ENCODE measurements at places on chromosomes 11 and 22. TPM values are rescaled to one million over a fixed set of nuclear protein-coding genes. Genes with fewer than 3 reads are reported as not detected.
A peak's percentile ranks its signal among the peaks of the same experiment; 100 is the strongest.

DNA sequence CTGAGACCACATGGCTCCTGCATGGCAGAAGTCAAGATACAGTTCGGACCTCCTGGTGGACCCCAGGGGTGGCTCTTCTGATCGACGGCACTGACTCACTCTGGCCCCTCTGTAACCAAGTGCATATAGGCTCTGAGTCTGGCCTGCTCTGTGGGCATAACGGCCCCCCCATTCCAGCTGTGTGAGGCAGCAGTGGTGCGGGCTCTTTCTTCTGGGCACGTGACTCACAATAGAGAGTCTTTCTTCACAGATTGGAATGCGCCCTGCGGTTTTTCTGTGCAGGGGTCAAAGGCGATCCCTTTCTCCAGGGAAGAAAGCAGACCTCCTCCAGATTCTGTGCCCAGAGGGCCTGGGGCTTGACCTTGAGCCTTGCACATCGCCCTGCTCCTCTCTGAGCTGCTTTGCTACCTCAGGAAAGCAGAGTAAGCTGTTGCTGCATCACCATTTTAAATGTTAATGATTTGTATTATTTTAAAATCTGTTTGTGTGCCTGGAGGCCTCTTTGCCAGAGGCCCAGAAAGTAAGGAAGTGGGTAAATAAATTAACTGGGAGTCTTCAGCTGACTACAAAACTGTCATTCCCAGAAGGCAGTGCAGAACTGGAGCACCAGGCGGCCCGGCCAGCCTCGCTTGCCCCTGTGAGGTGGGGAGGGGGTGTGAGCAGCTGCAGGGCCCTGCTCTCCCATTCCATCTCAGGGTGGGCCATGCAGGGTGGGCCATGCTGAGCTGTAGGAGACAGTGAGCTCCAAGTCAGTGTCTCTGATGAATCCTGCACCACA is 199.0 kb downstream of the GRIK4 start:
- peaks cover 12% of the 10 kb centered on the region for H3K4me1 ChIP-seq
- no peaks in the 10 kb centered on the region for H3K27me3 ChIP-seq
- no peak overlapping the region for H3K4me3 ChIP-seq
- peak; percentile 77 for DNase-seq

DNA sequence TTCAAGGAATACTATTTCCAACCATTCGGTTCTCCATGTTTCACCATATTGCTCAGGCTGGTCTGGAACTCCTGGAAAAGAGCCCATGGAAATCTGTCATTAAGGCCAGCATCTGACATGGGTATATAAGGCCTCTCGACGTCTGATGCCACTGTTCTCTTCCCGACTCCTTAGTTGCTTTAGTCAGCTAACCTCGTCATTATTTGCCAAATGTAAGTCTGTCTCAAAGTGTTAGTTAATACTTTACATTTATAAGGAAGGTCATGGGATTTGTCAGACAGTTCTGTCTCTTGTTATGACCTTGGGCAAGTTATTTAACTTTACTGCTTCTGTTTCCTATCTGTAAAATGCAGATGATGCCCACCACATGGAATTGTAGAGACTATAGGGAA is 1.6 kb downstream of the MRPL48 start:
- peak overlapping the region; percentile 67 for H3K27ac ChIP-seq
- DNase-seq = no peak
- H3K4me3 ChIP-seq = no peak overlapping the region

- no peaks in the 10 kb centered on the region for H3K36me3 ChIP-seq
- H3K4me3 ChIP-seq = no peak overlapping the region
- peaks cover 9% of the 10 kb centered on the region for H3K4me1 ChIP-seq
- H3K27me3 ChIP-seq = no peaks in the 10 kb centered on the region
Observed at GRCh38 chr11:128179512-128179911, 407.8 kb downstream of the ETS1 start.

DNA sequence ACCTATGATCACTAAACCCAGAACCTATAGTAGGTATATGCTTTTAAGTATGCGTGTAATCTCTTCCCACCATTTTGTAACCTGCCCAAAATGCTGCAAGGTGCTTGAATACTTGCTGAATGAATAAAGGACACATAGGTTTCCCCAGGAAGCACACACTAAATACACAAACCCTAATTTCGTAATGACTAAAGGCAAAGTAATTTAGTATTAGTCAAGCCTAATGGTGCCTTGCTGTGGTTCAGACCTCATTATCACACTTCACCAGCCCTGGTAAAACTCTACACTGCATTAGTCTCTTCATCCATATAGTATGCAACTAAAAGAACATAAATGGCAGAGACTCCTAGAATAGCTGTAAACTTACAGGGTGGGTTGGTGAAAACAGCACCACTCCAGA is 289.0 kb upstream of the PITPNB start:
- H3K4me3 ChIP-seq = no peak overlapping the region
- peaks cover 18% of the 10 kb centered on the region for H3K4me1 ChIP-seq
- H3K36me3 ChIP-seq = no peaks in the 10 kb centered on the region

GRCh38 chr11:72736452-72737069 is 15.6 kb downstream of the ARAP1 start:
- H3K36me3 ChIP-seq = no peaks in the 10 kb centered on the region
- no peak for DNase-seq

DNA sequence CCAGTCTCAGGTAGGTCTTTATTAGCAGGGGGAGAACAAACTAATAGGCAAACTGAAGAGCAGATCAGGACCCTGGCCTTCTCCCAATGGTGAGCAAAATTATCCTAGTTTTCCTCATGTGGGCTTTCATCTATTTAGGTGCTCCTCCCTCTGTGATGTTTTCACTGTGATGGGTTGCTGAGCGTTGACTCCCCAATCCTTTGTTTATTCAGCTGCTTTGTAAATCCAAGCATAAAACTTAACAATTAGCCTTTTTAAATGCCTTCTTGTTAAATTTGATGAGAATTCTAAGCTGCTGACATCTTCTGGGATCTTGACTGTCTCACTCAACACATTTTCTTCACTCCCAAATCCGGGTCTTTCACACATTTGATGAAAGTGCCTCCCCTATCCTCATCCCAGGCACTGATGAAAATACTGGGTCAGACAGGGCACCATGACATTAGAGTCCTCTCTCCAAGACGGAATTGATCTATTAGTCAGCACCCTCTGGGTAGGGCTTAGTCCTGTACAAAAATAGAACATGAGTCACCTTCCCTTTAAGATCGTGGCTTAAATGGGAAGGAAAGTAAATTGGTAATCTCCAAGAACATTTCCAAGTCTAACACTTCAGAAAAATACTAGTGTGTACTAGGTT is 199.3 kb upstream of the ISX start:
- H3K4me1 ChIP-seq = no peaks in the 10 kb centered on the region
- H3K4me3 ChIP-seq = no peak overlapping the region
- DNase-seq = no peak
- H3K27ac ChIP-seq = no peak overlapping the region
- H3K36me3 ChIP-seq = no peaks in the 10 kb centered on the region
- H3K27me3 ChIP-seq = no peaks in the 10 kb centered on the region

DNA sequence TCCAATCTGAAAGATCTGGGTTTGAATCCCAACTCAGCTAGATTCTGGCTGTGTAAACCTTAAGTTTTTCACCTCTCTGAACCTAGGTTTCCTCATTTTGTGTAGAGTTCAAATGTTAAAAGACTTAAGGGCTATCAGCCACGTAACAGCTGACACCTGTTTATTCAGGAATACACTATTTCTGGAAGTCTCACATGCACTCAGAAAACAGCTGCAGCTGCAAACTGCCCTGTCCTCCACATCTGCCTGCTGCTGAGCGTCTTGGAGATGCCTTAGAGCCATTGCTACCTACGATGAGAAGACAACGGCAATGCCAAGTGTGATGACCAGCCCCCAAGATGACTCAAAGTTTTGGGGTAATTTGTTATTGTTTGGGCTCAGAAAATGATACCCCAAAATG is 6.7 kb upstream of the TRIM44 start:
- no peaks in the 10 kb centered on the region for H3K36me3 ChIP-seq
- H3K27ac ChIP-seq = no peak overlapping the region
- no peak for DNase-seq
- H3K4me3 ChIP-seq = no peak overlapping the region

- no peak overlapping the region for H3K27ac ChIP-seq
- no peak overlapping the region for H3K4me3 ChIP-seq
- DNase-seq = peak; percentile 74
- H3K36me3 ChIP-seq = no peaks in the 10 kb centered on the region
Observed at GRCh38 chr11:115869780-115870431, 365.7 kb upstream of the CADM1 start.

DNA sequence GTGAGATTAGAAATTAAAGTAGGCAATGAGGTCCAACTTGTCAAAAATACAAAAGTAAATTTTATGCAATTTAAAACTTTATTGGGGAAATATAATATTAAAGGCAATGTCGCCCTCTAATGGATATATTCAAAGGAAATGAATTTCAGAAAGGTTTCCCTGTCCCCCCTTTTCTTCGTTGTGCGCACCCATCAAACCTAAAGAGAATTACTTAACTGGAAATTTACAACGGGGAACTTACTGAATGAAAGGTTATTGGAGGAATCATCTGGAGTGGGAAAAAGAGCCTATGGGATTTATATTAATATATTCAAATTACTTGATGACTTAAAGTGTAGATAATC is 1.7 kb upstream of the ABTB2 start:
- peaks cover 8% of the 10 kb centered on the region for H3K4me1 ChIP-seq
- H3K4me3 ChIP-seq = peak overlapping the region; percentile 82
- H3K36me3 ChIP-seq = no peaks in the 10 kb centered on the region
- no peak for DNase-seq

DNA sequence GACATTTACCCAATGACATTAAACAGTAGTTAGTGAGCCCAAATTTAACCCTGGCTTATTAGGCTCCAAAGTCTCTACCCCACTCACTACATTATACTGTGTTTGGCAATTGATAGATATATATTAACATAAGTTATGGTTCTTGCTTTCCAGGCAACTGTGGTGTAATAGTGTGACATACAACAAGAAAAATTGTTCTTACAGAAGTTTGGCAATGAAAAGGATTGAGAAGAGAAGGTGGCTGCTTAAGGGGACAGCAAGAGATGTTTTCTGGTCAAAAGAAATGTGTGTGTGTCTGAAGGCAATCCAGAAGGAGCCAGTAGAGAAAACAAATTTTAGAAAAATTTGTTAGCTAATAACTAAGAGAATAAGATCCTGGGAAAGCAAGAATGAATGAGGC is 132.4 kb downstream of the SWAP70 start:
- no peaks in the 10 kb centered on the region for H3K27me3 ChIP-seq
- peak overlapping the region; percentile 40 for H3K27ac ChIP-seq
- H3K4me1 ChIP-seq = peaks cover under 1% of the 10 kb centered on the region

- H3K27me3 ChIP-seq = no peaks in the 10 kb centered on the region
- no peak overlapping the region for H3K4me3 ChIP-seq
- H3K27ac ChIP-seq = no peak overlapping the region
- H3K36me3 ChIP-seq = no peaks in the 10 kb centered on the region
- no peaks in the 10 kb centered on the region for H3K4me1 ChIP-seq
Observed at GRCh38 chr11:134792677-134793076, 380.6 kb upstream of the B3GAT1 start.

GRCh38 chr11:59710136-59710847 is 3.4 kb downstream of the OR10V1 start:
- DNase-seq = no peak
- H3K4me3 ChIP-seq = no peak overlapping the region
- no peaks in the 10 kb centered on the region for H3K4me1 ChIP-seq
- no peaks in the 10 kb centered on the region for H3K36me3 ChIP-seq
- no peak overlapping the region for H3K27ac ChIP-seq

GRCh38 chr11:56509439-56509838 is 18.3 kb upstream of the OR5M8 start:
- no peak for DNase-seq
- no peaks in the 10 kb centered on the region for H3K36me3 ChIP-seq
- H3K4me1 ChIP-seq = no peaks in the 10 kb centered on the region
- no peak overlapping the region for H3K4me3 ChIP-seq
- no peaks in the 10 kb centered on the region for H3K27me3 ChIP-seq

DNA sequence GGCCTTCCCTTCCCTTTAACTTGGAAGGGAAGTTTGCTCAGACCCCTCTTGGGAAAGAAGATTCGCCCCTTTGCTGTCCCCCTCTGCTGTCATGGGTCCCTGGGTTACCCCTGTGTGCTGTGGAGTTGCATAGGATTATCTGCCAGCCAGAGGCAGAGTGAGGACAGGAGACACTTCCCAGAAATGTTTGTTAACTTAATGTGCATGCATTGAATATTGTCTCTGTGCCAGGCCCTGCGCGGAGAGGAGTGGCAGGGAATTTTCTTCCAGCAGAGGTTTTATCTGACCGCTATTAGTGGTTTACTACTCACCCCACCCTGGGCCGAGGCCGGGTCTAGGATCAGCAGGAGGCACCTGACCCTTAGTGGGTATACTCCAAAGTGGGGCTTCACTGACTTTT is 894.8 kb downstream of the TBC1D22A start:
- H3K36me3 ChIP-seq = peaks cover 9% of the 10 kb centered on the region
- no peaks in the 10 kb centered on the region for H3K27me3 ChIP-seq
- no peak for DNase-seq
- no peak overlapping the region for H3K4me3 ChIP-seq
- no peaks in the 10 kb centered on the region for H3K4me1 ChIP-seq

DNA sequence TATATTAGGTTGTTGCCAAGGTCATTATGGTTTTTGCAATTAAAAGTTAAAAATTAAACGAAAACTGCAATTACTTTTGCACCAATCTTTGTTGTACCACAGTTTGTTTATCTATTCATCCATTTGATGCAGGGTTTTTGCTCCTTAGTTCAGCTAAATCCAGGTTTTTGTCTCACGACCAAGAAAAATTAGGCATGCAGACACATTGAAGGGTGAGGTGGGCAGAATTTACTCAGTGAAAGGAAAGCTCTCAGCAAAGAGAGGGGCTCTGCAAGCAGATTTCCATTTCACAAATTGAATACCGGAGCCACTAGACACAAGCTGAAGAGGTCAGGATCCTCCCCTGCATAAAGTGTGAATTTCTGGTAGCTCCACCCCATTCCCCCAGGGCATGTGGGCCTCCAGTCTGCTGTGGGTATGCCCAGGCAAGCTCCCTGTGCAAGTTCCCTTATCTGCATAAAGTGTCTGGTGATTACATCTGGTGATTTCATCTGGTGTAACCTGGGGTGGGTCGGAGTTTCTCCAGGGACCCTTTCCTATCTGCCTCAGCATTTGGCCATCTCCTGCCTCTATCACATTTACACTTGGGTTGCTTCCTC is 33.3 kb downstream of the APOL6 start:
- H3K4me1 ChIP-seq = no peaks in the 10 kb centered on the region
- no peak overlapping the region for H3K27ac ChIP-seq
- no peaks in the 10 kb centered on the region for H3K27me3 ChIP-seq

F2 gene
- total RNA-seq = not detected

MPPED1 gene
- total RNA-seq = 0.56 TPM

EHF gene
- total RNA-seq = not detected

OSM gene
- total RNA-seq = not detected

OAF gene
- 1.2 TPM for total RNA-seq

OR52A1 gene
- 4.3 TPM for total RNA-seq

Measured in GM23338 (cell line).